Activated CD4-positive, alpha-beta T cell treated with anti-CD3 and anti-CD28 coated beads, Interleukin-10, Interleukin-2, amounts not matched to agents 100 ng/mL and 50 ng/mL, durations not matched to agents 16 hours and 8 hours (primary cell): ENCODE measurements at places on chromosomes 5 and 9.

- no peak for DNase-seq
Measured at GRCh38 chr5:114308017-114308416, 53.9 kb upstream of the KCNN2 start.

DNA sequence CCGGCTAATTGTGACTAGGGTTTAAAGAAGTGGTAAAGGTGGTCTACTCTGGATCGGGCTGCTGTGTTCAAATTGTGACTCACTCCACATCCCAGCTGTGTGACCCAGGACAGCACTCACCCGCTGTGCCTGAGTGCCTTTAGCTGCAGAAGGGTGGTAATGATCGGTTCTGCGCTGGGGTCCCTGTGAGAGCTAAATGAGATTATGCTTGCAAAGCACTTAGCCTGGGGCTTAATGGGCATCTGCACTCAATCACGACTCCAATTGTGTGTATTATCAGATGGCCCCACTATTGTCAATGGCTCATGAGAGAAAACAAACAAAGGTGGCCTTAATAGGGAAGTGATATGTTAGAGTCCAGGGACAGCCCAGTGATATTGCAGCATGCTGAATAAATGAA, 25.1 kb upstream of the TBC1D2 start:
- no peak for DNase-seq

GRCh38 chr5:38447056-38447455, 109.4 kb downstream of the LIFR start:
- no peak for DNase-seq

- DNase-seq: no peak
Measured at GRCh38 chr9:81720450-81721086, 31.2 kb upstream of the TLE1 start.

GRCh38 chr5:32780508-32780919, 69.4 kb downstream of the NPR3 start:
- no peak for DNase-seq

GRCh38 chr5:98639274-98639673, 134.2 kb upstream of the RGMB start:
- DNase-seq: no peak

DNA sequence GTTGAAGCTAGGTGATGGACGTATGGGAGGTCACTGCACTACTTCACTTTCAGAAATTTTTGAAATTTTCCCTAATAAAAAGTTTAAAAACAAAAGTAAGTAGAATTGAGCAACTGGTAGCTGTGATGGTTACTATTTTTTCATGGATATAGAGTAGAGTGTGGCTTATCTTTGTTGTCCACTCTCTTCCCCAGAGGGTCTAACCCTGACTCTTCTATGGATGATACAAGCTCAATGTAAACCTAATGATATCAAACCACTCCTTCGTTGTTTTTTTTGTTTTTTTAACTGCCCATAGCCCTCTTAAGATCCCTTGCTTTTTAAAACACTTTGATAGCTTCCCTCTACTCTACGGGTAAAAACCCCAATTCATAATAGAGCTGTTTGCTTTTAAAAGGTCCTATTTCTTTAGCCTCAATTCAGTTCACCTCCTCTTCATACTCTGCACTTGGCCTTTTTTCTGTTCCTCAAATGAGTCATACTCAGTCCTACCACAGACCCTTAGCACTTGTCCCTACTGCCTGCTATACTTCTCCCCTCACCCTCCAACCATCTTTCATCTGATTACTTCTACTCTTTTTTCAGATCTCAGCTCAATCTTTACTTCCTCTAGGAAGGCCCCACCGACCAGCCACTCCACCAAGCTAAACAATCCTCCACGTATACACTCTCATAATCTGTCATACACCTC, 2.6 kb downstream of the HDAC3 start:
- DNase-seq: peak; percentile 48

- DNase-seq: no peak
Measured at GRCh38 chr5:36396640-36397039, 94.9 kb upstream of the RANBP3L start.

DNA sequence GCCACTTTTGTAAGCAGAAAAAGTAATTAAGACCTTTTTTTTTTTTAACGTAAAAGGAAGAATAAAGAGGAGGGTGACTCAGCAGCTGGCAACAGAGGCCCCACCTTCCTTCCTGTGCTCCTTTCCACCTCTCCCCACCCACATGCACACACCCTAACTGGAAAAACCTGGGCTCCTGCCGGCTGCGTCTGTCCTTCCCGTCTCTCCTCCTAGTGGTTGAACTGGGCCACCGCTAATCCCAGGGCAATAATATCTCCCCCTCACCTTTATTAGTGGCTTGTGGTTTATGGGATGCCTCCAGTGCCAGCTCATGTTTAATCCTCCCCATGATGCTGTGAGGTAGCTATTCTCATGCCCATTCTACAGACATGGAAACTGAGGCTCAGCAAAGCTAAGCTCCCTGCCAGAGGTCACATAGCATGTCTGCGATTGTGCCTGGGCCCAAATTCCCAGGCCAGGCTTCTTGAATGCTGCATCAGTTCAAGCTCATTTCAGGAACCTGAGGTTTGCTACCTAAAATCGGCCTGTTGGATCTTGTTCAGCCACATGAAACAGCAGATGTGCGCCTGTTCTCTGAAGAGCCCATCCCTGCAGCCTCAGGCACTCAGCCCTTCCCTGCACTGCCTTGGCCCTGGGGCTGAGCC, 60.9 kb upstream of the IL17B start:
- peak; percentile 34 for DNase-seq

DNA sequence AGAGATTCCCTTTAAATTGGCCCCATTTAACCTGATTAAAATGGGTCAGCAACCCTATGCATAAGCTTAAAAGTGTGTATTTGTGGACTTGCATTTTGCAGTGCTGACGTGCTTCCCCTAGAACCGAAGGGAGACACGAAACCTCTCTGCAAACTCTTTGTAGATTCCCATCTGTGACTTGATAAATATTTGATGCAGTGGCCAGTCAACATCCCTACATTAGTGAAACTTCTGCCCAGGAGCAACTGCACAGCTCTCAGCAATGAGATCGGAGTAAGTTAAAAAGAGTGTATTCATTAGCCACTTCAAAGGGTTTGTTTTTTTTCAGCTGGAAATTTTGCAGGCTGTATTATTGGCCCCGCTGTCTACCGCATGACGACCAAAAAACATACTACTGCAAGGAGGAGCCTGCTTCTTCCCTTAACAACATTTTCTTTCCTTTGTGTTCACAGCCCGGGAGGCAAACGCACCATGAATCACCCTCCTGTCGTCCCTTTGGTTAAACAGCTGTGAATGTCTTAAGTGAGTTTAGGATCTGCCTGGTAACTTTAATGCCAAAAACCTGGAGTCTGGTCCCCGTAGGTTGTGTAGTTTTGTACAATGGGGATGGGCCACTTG, 38.0 kb upstream of the TCERG1 start:
- DNase-seq: no peak

DNA sequence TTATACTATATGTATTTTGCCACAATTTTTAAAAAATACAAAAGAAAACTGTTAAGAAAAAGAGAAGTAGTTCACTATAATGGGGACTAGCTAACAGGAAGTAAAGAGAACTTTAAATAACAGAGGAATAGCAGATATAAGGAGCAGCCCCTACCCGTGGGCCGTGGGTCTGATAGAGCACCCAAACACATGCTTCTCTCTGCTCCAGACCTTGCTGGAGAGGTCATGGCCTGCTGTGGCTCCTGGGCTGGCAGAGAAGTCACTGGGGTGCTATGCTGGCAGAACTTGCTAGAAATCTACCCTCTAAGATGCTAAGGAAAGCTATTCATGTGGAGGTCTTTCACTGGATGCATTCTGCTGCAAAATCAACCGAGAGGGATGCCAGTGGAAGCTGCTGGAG, 10.0 kb upstream of the TNFAIP8 start:
- no peak for DNase-seq

- DNase-seq: no peak
Measured at GRCh38 chr5:1322036-1322900, 22.6 kb downstream of the CLPTM1L start.

GRCh38 chr9:87381050-87381711, 116.5 kb upstream of the DAPK1 start:
- no peak for DNase-seq

- no peak for DNase-seq
Measured at GRCh38 chr9:133893191-133893994, 98.7 kb downstream of the VAV2 start.

DNA sequence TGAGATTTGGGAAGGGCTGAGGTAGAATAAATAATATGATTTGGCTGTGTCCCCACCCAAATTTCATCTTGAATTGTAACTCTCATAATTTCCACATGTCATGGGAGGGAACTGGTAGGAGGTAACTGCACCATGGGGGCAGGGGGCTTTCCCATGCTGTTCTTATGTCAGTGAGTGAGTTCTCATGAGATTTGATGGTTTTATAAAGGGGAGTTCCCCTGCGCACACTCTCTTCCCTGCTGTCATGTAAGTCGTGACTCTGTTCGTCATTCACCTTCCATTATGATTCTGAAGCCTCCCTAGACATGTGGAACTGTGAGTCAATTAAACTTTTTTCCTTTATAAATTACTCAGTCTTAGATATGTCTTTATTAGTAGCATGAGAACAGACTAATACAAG, 115.5 kb upstream of the STARD4 start:
- no peak for DNase-seq
